Liver (tissue), 10 donors: ENCODE measurements at places on chromosomes 4 and X. TPM values are rescaled to one million over a fixed set of nuclear protein-coding genes. Genes with fewer than 3 reads are reported as not detected.

Gene SCRG1
- total RNA-seq = not detected

Gene TMEM154
- 0.65 TPM for total RNA-seq

Gene PABPC4L
- total RNA-seq = 0.65 TPM

Gene LAP3
- total RNA-seq = 178 TPM

Gene SPANXD
- total RNA-seq = not detected

Gene GPR119
- not detected for total RNA-seq

Gene CLNK
- under 0.01 TPM for total RNA-seq

Gene PCDH19
- 0.17 TPM for total RNA-seq

Gene PRKG2
- 0.08 TPM for total RNA-seq

Gene FRG2
- not detected for total RNA-seq

Gene AFP
- 3,875 TPM for total RNA-seq

Gene RAB41
- not detected for total RNA-seq

Gene CLIC2
- 3.4 TPM for total RNA-seq

Gene SASH3
- total RNA-seq = 4.5 TPM

Gene SYNPO2
- total RNA-seq = 10.9 TPM

Gene IL2
- not detected for total RNA-seq

Gene BST1
- 7.7 TPM for total RNA-seq

Gene MAGEE1
- total RNA-seq = 0.33 TPM

Gene NUDT10
- total RNA-seq = 2.4 TPM

Gene STS
- total RNA-seq = 1.8 TPM

Gene ADH1C
- total RNA-seq = 74.3 TPM

Gene NIPAL1
- 10.7 TPM for total RNA-seq

Gene IL3RA
- total RNA-seq = 0.33 TPM

Gene SPACA5
- total RNA-seq = not detected

Gene BEX1
- 84.0 TPM for total RNA-seq

Gene PPP1R2C
- not detected for total RNA-seq

Gene GAGE12E
- total RNA-seq = not detected

Gene ASB5
- total RNA-seq = not detected

Gene PTPN13
- total RNA-seq = 1.9 TPM
